ENCODE measurements at places on chromosomes 12 and 14.

GRCh38 chr12:67928621-67929383 is 60.4 kb upstream of the IFNG-AS1 start:
- DNase-seq, result no peak

GRCh38 chr12:95169368-95169767 is 47.9 kb downstream of the FGD6 start:
- DNase-seq, result no peak

DNA sequence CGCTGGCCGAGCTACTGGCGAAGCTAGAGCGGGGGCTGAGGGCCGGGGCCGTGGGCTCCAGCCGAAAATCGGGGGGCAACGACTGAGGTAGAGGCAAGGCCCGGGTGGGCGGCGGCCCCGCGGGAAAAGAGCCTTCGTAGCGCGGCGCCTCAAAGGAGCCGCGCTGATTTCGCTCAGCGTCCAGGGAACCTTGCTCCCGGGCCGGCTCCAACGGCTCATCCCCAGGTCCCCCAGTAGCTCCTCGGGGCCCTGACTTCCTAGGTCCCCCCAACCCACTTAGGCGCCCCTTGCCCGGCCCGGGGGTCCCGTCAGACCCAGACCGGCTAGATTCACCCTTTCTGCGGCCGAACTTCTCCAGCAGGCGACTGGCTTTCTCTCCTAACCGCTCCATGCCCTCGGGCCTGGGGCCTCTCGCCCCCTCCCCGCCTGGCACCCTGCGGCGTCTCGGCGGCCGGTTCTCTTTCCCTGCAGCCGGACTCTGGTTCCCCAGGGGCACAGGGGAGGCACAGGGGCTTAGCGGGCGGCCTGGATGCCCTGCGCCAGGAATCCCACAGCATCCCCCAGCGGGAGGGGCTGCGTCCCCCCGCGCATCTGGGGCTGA is 375 bp downstream of the AJUBA start:
- no peak for DNase-seq

DNA sequence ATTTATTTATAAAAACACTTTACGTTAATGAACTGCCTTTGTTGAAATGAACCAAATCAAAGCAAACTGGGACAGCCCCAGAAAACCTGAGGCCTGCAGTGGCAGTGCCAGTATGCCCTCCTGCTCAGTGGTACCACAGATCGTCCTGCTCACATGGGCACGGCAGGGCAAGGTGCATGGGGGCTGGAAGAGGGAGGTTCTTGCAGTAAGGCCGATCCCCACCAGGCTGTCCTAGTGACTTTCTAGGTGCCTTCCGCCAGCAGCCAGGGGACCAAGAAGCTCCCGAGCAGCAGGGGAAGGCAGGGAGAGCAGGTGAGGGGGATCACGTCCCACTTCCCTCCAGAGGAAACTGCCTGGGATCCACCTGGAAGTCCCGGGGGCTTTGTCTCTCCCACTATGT is 63.9 kb downstream of the TESC start:
- DNase-seq, result no peak

DNA sequence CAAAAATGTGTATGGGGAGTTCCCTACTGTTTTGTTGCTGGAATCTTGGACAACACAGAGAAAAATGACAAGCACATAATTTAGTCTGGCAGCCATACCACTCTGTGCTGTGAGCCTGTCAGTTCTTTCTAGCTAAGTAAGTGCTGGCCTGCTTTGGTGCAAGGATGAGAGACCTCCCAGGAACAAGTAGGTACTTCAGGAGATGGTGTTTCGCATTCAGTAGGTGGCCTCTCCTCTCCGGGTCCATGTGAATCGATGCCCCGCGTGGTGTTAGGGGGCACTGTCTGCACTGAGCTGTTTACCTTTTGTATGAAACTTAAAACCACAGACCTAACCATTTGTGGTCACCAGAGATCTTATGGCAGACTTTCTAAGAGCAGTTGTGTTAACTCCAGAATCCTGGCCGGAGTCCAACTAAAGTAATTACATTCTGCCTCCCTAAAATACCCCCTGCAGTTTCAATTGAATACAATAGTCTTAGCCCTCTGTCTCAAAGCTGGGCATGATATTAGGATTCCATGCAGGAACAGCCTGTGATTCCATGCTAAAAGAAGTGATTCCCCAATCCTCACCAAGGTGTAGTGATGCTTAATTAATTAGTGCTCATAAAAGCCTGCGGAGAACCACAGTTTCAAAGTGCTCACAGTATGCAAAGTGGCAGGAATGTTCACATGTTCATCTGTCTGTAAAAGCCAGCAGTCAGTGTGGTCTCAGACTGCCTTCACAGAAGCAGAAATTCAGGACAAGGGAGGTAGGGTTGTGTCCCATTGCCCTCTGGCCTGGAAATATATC is 64.2 kb downstream of the LLPH start:
- no peak for DNase-seq

DNA sequence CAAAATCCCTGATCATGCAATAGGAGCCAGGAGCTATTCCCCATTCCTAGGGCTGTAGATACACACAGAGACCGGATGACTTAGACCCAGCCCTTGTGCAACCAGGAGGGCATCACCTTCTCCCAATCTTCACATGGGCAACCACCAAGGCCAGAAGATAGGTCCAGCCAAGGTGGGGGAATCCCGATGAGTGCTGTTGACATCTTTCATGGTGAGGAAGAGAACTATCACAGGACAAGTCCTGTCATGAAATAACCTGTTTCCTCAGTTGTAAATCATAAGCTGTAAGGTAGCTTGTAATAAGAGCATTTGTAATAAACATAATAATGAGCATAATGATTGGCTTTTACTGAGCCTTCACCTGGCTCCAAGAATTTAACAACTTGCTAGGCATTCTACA is 89.5 kb downstream of the GCH1 start:
- DNase-seq, result no peak

GRCh38 chr12:47054659-47055058 is 24.8 kb upstream of the PCED1B start:
- DNase-seq, result no peak

DNA sequence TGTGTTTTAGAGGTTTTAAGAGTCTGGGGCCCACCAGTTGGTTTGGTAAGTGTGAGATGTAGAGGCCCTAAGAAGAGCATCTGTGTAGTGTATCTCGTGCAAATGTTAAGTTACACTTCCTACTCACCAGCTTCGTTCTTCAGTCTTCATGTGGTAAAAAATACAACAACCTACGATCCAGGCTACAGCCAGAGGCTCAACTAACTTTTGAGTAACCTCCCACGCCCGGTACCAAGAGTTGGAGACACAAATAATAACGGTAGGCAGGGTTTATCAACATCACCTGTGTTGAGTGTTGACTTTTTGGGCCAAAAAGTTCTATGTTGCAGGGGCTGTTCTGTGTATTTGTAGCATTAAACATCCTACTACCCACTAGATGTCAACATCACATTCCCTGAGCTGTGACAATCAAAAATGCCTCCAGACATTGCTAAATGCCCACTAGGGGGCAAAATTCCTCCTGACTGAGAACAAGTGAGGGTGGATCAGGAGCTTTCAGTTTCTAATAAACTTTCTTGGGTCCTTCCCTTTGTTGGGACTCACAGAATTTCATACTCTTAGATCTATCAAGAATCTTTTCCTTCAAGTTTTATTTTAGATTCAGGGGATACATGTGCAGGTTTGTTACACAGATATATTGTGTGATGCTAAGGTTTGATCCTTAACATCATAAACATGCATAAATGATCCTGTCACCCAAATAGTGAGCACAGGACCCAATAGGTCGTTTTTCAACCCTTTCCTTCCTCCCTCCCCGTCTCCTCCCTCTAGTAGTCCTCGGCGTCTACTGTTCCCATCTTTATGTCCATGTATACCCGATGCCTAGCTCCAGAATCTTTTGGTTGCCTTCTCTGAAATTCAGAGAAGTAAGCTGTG is 94.7 kb downstream of the SLC2A13 start:
- no peak for DNase-seq

- DNase-seq, result no peak
Measured at GRCh38 chr12:88993651-88994050, 358.6 kb downstream of the DUSP6 start.

- no peak for DNase-seq
Measured at GRCh38 chr12:113222730-113223531, 1.7 kb downstream of the TPCN1 start.

DNA sequence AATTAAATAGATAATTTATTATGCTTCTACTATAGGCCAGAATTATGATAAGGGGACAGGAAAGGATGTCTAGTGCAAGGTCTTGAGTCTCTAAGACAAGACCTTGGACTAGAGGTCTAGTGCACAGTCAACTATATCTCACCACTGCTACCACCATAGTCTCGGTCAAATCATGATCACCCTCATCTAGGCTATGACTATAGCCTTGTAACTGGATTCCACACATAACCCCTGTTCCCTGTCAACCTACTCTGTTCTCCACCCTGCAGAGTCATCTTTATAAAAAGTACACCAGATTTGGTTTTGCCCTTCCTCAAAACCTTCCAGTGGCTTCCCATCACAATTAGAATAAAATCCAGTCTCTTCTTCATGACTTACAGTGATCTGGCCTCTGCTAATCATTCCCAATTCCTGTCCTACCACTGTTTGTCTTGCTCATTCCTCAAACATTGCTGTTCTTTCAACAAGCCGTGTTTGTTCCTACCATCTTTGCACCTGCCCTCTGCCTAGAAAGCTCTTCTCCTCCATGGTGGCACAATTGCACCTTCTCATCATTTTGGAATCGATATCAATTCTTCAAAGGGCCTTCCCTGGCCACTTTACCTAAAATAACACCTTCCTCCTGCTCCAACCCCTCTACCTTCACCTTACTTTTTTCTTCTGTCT is 169.4 kb downstream of the FOXN3 start:
- no peak for DNase-seq

GRCh38 chr12:57236925-57237595 is 7.5 kb downstream of the SHMT2 start:
- no peak for DNase-seq

DNA sequence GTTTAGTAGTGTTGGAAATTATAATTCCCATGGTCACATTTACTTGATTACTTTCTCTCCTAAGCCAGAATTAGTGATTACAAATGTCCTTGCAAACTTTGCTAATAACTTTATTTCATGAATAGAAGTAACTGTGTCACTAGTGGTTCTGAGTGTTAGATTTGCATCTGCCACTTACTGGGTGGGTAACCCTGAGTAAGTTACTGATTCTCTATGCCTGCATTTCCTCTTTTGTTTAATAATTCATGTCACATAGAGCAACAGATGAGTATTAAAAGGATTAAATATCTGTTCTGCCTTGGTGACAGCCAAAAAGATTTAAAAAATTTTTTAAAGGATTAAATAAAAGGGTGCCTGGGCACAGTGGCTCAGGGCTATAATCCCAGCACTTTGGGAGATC is 78.6 kb downstream of the BHLHE41 start:
- DNase-seq, result no peak

DNA sequence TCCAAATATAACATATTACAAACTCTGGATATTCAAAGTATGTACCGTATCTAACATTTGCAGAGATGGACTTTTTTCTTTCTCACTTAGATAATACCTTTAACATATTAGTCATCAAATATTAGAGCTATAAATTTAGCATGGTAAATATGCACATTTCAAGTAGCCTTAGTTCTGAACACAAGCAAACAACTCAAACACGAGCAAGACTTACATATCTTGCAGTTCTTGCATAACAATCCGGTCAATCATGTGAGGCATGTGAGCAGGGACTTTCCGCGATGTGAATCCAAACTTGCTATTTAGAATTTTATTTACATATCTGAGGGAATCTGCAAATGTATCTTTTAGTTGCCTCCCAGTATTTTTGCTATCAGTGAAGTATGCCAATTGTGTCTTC is 22.1 kb upstream of the SYCP3 start:
- DNase-seq, result no peak

DNA sequence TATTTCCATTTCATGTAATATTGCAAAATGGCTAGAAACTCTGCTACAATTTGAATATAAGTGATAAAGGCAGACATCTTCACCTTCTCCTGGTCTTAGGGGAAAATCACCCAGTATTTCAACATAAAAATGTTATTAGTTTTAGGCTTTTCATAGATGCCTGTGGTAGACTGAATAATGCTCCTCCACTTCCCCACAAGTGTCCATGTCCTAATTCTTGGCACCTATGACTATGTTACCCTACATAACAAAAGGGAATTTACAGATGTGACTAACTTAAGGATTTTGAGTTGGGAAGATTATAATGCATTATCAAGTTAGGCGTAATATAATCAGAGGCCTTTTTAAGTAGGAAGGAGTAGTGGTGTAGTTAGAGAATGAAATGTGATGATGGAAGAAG is 196.4 kb downstream of the TMTC3 start:
- no peak for DNase-seq

DNA sequence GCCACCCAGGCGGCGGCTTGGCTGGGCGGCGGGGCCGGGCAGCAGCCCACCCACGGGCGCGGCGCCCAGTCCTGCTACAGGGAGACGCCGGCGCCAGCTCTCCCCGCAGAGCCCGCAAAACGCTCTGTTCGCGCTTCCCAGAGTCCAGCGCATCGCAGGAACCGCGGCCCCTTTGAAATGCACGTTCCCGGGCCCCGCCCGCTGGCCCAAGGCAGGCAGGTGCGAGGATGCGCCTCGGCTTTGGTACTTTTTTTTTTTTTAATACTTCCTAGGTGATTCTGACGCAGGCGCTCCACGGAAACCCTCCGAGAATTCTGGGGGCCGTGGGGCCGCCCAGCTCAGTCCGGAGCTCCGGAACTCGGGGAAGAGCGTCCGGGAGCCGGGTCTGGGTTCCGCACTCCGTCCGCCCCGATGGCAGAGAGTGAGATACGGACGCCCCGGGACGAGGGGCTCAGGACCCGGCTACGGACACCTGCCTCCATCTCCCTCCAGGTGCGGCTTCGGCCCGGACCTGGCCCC is 483 bp downstream of the POC1B start:
- peak; percentile 32 for DNase-seq

DNA sequence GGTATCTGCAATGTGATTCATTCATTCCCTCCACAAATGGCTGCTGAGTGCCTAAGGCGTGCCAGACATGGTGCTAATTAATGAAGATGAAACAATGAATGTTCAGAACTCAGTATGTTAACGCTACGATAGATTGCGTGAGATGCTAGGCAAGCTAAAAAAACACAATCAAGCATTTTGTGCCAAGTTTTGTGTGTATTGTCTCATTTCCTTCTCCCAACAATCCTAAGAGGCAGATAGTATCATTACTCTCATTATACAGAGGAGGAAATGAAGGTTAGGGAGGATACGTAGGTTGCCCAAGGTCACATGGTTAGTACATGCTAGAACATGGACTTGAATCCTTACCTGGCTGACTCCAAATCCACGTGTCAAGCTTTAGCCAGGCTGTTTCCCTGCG is 264.4 kb downstream of the EFCAB11 start:
- DNase-seq, result no peak

GRCh38 chr12:91810531-91811451 is 334.9 kb downstream of the BTG1 start:
- no peak for DNase-seq

DNA sequence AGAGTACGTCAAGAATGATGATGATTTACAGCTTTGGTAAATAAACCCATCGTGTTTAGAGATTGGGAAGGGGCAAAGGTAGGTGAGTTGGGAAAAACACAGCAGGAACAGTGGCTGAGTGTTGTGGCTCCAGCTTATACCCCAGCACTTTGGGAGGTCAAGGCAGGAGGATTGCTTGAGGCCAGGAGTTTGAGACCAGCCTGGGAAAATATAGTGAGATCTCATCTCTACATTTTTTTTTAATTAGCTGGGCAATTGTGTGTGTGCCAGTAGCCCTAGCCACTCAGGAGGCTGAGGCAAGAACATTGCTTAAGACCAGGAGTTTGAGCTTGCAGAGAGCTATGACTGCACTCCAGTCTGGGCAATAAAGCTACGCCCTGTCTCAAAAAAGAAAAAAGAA is 77.1 kb downstream of the RASSF9 start:
- no peak for DNase-seq
